NCI-H82 (cell line): ENCODE measurements at places on chromosomes 11 and 22.

- no peak for DNase-seq
Observed at GRCh38 chr22:28072066-28072465, 153.0 kb upstream of the PITPNB start.

DNA sequence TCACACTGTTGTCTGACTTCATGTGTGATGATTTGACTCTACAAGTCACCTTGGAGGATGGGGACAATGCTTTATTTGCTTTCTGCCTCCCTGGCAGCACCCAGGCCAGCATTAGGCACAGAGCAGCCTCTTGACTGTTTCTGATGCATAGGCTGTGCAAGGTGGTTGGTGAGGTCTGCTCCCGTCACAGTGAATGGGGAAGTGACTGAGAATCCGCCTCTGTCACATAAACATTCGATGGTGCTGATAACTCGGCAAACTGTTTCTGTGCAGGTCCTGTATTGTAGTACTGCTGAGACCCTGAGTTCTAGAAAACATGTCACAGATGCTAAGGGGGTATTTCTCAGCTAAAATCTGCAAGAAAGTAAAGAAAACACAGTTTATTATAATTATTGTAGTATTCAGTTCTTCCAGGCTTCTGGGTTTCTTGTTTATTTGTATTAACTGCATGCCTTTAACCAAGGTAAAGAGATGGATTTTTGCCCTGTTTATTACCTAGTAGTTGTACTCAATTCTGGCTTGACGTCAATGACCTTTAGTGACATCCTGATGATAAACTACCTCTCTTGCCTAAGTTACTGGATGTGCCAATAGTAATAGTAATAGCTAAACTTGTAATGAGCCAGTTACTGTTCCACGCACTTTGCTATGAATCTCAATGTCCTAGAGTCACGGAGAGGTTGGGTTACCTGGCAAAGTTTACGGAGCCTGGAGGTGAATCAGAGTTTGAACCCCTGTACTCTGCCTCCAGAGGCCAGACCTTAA, 24.8 kb upstream of the RCN1 start:
- no peak for DNase-seq

DNA sequence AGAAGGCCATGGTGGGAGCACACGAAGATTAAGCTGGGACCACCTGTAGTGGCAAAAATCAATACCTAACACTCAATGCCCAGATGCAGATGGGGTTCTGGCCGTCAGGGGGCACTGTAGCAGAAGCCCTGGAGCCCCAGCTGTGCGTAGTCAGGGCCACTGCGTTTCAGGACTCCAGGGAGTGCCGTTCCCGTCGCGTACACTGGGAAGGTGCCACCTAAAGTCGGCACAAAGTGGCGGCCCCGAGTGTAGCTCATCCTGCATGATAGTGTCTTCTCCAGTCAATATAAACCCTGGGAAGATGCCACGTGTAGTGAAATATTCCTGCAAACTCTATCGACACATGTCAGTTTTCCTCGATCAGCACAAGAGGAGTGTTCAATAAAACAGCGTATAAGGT, 123.8 kb upstream of the NTM start:
- peak; percentile 87 for DNase-seq

- DNase-seq, result no peak
Observed at GRCh38 chr22:17754233-17754925, 19.9 kb downstream of the BID start.

DNA sequence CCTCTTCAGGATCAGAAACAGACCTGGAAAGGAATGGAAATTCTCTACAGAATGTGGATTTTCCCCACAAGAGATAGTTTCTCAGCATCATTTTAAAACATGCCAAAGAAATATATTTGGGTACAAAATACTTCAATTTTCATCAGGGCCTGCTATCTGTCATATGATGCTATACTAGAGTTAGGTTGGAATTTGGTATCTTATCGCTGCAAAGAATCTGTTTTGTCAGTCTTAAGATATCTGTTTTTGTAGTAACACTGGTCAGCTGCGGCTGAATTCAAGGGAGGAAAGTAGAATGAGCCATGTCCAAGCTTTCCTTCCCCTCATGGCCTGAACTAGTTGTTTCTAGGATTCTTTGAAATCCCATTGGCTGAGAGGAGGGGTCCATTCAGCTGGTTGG, 806.4 kb downstream of the KCNA4 start:
- no peak for DNase-seq

DNA sequence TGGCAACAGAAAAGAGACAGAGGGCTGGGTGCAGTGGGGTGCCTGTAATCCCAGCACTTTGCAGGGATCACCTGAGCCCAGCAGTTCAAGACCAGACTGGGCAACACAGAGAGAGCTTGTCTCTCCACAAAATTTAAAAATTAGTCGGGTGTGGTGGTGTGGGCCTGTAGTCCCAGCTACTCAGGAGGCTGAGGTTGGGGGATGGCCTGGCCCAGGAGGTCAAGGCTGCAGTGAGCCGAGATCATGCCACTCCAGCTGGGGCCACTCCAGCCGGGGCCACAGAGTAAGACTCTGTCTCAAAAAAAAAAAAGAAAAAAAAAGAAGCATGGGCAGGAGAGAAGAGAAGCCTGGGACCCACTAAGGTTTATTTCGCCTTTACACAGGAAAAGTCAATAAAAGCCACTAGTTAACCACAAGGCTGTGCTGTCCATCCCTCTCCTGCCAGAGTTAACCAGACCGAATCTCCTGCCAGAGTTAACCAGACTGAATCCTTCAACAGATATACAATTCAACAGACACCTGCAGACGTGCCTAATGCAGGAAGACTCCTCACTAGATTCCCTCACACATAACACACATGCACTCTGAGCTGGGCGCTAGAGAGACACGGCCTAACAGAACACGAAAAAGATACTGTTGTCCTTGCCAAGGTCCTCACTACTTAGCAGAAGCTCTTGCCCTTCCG, 29.8 kb downstream of the MICAL3 start:
- DNase-seq, result no peak

DNA sequence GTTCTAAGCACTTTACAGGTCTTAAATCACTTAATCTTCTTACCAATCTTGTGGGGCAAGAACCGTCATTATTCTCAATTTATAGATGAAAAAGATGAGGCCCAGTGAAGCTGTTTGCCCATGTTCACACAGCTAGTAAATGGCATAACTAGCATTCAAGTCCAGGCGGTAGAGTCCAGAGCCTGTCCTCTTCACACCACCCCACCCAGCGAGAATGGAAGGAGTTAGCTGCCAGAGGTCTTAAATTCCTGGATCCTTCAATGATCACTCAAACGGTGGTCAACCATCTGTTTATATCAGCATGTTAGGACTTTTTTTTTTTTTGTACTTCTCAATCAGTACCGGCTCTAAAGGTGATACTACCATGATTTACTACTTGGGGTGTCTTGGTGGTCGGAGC, 43.3 kb downstream of the PARVA start:
- peak; percentile 71 for DNase-seq
